ENCODE measurements at places on chromosomes 6 and 20.

DNA sequence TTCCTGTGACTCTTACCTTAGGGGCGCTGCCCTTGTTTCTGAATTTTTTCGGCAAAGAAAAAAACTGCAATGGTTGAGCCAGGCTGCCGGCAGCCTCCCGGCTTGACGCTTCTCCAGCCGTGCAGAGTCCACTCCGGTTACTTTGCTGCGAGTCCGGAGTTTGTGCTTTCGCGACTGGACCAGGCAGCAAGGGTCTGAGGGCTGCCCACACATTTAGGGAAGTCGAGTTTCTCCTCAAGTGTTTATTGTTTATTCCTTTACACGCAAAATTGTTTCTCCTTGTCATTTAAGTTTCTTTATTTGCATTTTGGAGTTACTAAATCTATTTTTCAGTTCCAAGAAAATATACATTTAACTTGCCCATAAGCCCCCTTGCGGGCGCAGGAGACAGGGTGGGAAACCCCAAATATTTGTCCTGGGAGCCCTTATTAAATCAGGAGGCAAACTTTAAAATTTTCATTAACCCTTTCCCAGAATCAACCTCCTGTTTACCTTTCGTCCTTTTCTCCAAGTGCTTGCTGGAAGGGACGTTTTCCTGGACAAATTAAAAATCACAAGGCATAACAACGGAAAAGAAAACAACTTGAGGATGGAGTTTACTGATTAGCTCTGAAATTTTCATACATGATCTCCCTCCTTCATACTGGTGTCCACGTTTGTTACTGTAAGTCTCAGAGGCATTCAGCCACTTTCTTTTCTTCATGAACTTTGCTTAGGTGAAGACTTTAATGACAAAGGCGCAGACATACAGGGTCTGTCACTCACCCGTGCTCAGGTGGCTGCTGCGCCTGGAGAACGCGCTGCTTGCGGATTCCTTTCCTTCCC is 1.7 kb upstream of the PDE10A start:
- no peak for DNase-seq

GRCh38 chr6:118804091-118804490 is 89.9 kb upstream of the ASF1A start:
- DNase-seq = no peak

- DNase-seq = no peak
Observed at GRCh38 chr6:75267461-75267860, 17.1 kb downstream of the TMEM30A start.

GRCh38 chr20:56171087-56172012 is 77.2 kb upstream of the MC3R start:
- DNase-seq = no peak

- no peak for DNase-seq
Observed at GRCh38 chr6:118992186-118992795, 57.3 kb upstream of the MCM9 start.

- DNase-seq = no peak
Observed at GRCh38 chr6:93779086-93779841, 359.9 kb upstream of the EPHA7 start.

- no peak for DNase-seq
Observed at GRCh38 chr20:59835448-59836395, 97.7 kb downstream of the SYCP2 start.

GRCh38 chr6:45574885-45575284 is 197.2 kb upstream of the SUPT3H start:
- DNase-seq = no peak

DNA sequence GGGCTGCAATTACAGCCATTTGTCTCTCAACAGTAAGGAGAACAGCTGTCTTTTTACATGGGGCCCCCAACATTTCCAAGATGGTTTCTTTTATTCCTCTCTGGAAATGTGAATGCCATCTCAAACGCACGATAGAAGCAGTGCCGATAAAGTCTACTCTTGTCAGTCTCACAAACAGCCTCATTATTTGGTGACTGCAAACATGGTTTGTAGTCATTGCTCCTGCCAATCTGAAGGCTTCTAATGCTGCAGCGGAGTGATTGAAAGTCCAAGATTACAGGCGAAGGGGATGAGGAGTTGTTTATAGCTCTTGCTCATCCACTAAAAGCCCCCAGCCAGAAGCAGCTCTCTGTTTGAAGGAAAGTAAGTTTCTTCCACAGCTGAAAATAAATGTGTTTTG is 657.1 kb downstream of the CBLN4 start:
- no peak for DNase-seq

DNA sequence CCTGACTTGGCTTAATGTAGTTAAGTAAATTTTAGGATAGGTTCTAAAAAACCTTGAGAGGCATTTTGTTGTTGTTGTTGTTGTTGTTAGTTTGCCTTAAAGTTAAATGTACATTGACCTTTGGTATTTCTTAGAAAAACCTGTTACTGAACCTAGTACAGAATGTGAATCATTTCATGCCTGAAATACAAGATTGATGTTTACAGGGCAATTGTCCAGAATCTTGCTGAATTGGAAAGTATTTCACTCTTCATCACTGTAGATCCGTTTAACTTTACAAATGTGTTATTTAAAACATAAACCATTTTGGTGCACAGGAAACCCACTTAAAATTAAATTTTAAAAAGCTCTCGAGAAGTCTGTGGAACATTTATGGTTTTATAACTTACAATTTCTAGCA is 75.0 kb downstream of the CEP57L1 start:
- DNase-seq = no peak

DNA sequence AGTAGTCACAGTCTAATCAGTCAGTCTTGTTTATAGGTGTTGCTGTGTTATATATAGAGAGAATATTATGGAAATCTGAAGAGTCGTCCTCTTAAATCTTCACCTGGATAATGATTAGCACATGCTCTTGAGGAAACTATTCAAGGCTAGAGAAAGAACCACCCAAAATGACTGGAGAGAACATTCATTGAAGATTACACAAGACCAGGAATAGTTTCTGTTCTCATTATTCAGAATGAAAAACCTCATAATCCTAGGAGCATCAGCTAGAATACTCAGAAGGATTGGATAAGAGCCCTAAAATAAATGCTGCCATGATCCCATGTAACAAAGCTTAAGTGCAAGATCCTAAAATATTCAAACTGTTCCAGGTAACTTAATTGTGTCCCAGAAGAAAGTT is 278.2 kb upstream of the PREP start:
- no peak for DNase-seq

DNA sequence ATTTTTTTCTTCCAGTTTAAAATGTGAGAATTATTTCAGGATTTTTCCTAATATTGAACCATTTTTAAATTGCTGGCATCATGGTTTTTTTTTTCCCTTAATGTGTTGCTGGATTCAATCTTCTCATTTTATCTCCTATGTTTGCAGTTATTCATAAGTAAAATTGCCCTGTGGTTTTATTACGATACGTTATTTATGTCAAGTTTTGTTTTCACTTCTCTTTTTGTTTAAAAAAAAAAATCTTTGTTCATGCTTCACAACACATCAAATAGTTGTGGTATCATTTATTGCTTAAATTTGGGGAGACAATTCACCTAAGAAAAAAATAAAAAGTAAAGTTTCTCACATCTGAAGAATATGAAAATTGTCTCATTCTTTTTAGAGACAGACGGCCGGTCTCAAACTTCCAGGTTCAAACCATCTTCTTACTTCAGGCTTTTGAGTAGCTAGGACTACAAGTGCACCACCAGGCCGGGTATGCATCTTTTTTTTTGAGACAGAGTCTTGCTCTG is 239.3 kb upstream of the ID4 start:
- no peak for DNase-seq

DNA sequence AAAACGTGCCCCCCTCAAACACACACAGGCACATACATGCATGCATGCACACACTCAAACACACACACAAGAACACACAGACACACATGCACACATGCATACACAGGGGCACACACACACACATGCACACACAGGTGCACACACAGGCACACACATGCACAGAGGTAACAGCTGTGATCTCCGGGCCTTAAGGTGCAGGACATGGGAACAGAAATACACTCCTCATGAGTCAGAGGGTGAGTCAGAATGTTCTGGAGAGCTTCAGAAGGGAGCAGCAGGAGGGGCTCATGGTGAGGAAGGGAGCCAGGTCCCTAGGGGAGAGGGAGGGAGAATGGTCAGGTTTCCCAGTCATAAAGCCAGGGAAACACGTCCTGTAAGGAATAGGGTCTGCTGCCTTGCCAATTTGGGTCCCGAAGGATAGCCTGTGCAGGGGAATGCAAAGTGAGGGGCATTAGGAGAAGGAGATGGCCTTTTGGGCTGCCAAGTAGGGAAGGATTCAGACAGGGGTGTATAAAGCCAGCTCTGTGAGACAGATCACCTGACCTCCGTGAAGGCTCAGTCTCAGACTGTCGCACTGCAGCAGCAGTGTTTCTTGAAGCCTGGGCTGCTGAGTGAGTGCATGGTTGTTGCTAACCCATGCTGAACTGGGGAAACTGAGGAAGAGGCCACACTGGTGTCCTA is 123.9 kb downstream of the MAFB start:
- DNase-seq = no peak

GRCh38 chr6:11851387-11851786 is 72.8 kb upstream of the ADTRP start:
- no peak for DNase-seq

GRCh38 chr6:14055541-14055940 is 62.0 kb upstream of the CD83 start:
- no peak for DNase-seq

DNA sequence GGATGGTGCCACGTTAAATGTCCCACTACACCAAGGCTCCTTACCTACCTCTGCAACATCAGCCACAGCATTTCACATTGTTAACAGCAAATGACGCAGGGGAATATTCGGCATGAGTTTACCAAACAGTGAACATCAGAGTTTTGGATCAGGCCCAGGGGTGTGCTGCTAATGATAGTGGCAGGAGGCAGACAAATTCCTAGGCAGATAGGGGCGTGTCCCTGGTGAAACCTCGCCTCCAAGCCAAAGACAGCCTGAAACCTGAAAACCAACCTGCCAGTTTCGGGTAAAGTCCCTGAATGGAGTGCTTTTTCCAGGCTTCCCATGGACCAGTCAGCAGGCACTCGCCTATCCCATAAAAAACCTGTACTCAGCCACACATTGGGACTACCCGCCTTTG is 133.6 kb downstream of the SH3BGRL2 start:
- peak; percentile 85 for DNase-seq

DNA sequence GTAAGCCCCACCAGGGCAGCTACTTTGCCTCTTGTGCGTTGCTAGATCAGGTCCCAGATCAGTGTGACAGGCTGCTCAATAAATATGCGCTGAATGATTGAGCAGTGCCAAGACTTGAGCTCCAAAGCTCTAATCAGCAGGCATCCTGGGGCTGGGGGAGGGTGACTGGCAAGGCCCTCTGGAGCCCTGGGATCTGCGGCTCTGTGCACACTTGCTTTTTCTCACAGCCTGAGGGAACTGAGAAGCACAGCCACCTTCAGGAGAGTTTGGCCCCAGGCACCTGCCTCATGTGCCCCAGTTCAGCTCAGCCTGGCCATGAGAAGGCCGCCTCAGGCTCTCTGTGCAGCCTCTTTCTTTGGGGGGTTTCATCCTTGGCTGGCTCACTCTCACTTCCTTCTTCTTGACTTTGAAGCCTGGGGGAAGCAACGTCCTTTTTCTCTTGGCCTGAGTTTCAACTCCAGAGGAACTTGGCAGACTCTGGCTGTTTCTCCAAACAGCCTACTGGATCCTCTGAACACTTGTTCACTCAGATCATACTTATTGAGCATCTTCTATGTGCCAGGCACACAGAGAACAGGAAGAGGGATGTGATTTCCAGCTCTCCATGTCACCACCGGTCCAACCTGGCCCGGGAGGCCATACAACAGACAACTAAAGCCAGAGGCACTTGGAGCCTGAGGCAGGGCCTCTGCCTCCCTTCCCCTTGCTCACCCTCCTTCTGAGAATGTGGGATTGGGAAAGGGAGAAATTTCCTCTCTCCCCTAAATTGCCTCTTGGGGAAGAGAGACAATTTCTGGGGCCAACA is 114.0 kb downstream of the VEGFA start:
- DNase-seq = peak; percentile 35

DNA sequence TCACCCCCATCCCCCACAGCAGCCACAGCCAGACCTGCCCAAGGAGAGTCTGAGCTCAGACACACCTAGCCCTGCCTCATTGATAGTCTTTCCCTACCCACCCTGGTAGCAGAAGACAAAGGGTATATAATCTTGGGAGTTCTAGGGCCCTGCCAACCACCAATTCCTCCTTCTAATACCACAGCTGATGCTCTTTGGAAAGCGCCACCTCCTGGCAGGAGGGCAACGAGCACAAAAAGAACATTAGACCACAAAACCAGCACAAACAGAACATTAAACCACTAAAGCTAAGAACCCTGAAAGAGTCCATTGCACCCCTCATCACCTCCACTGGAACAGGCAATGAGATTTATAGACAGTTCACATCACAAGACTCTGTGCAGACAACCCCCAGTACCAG is 195.8 kb upstream of the FUT9 start:
- DNase-seq = no peak

DNA sequence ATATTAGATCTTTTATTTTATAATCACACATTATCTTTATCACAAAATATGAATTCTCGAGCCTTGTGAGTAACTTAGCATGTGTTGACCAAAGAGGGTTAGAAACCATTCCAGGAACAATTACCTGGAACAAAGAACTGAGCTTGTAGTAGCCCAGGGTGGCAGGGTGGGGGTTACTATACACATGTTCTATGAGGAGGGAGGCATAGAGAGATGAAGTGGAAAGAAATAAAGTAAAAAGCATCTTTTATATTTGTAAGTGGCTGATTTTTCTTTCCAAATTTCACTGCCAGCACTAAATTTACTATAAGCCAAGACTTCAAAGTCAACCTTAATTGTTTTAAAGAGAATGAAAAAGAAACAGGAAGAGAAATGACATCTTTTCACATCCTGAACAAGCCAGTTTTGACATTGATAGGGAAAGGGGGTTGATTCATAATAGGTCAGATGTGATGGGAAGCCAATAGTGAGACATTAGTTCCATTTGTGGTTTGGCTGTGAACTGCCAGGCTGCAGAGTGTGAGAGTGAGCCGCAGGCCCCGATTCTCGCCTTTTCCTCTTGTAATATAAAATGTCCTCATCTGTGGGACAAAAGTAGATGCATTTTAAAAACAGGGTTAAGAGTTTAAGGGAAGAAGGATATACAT is 52.7 kb upstream of the MYB start:
- no peak for DNase-seq

- DNase-seq = peak; percentile 6
Observed at GRCh38 chr6:116847227-116847626, 18.3 kb upstream of the GPRC6A start.

DNA sequence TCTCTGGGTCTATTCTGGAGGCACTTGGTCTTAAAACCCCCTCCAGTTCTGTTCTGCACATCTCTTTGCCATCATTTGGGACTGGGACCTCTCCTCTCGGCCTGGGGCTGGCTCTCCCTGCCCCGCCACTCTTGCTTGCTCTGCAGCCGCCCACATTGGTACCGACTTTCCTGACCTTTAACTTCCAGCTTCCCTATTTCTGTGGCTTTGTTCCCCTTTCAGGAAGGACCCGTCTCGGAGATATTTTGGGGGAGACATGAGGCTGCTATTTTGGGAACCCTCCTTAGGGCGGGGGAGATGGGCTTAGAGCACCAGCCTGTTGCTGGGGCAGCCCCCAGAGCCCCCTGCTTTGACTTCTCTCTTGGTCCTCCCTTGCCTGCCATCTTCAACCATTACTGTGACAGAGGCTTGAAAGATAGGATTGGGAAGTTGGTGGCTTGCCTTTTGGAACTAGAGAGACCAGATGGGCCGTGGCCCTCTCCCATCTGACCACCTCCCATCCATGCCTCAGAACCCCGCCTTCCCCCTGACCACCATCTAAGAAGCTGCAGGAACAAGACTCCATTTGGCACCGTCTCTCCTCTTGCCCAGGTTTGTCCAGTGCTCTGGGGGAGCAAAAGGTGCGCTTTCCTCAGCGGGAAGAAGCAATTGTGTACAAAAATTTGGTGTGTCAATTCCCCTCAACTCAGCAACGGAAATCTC is 914 bp downstream of the TREM2 start:
- DNase-seq = no peak

All from hematopoietic multipotent progenitor cell treated with erythropoietin and hydrocortisone succinate and interleukin-3 and kit ligand, for 15 days (in vitro differentiated cells).